ENCODE measurements at places on chromosomes 7 and 10.

- no peak for DNase-seq
Observed at GRCh38 chr7:25861601-25862260, 290.3 kb upstream of the NFE2L3 start.

DNA sequence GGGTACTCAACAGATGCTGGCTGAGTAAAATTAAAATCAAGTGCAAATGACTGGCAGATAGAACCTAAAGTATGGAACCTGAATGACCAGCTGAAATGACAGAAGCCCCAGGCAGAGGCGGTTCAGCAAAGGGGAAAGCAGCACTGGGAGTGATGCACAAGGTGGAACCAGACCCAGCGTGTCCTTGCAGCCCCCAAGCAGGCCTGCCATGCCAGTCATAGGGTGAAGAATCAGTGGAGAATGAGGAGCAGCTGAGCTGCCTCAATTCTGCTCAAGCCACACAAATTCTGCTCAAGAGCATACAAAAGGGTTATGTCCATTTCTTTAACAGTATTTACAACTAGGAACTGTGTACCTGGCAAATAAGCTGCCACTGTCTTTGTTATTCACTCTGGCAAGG is 8.7 kb downstream of the ACTR1A start:
- DNase-seq, result no peak

- peak; percentile 14 for DNase-seq
Observed at GRCh38 chr7:131183611-131184119, 144.0 kb upstream of the MKLN1 start.

DNA sequence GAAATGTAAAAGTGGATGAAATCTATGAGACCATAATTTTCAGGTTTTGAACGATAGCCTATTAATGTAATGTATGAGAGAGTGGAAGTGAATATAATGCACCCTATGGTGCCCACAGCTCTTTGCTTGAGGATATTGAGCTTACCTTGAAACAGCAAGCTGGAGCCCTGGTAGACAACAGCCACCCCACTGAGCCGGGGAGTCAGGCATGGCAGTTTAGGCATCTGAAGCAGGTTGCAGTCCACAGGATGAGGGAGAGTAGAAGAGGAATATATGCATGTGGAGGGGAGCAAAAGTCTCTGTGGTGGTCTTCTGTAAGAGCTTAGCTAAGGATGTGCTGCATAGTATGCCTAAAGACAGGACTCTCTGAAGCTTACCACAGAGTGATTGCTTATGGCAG is 817.3 kb downstream of the DNAJB9 start:
- DNase-seq, result no peak

DNA sequence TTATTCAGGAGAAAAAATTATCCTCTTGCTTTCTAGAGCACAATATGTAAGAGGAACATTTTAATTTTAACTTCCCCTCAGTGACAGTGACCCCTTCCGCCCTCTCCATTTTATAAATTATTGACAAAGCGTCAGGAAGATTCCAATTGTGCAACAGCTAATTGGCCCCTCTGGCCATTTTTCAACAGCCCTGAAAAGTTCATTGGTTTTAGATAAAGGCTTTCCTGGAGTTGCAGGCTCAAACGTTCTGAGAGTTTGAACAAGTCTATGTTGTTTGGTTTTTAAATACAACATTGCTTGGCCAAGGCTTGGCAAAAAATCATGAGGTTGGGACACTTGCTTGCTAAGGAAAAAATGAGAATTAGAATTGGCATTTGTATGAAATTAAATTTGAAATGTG is 422.2 kb upstream of the ANKRD30A start:
- no peak for DNase-seq

GRCh38 chr7:127678337-127678736 is 26.3 kb downstream of the SND1 start:
- DNase-seq, result no peak

DNA sequence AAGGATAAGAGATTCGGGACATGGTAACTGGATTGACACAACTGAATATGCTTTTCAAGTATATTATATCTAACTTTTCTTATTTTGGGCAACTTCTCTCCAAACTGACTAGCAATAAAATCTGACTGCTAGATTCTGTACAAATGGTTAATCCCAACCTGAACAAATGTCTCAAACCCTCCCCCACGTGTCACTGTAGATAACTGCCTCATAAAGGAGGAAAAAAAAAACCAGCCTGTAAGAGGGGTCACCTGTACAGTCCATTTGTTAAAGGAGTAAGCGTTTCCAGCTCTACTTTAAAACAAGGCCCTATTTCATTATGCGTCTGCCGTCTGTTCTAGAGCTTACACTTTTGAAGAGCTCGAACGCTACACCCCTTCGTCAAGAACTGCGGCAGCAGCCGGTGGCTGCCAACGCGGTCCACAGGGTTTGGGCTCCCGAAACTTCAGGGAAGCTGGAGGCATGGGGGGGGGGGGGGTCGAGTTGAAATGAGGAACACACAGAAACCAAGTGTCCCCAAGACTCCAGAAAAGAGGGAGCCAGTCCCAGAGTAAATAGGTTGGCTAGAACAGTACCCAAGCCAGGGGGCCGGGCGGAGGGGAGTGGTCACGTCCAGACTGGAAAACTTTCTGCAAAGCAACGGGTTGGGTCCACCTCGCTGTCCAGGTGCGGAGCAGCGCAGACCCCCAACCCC is 492 bp downstream of the COG5 start:
- no peak for DNase-seq

GRCh38 chr7:145986248-145986874 is 130.2 kb upstream of the CNTNAP2 start:
- DNase-seq, result no peak

DNA sequence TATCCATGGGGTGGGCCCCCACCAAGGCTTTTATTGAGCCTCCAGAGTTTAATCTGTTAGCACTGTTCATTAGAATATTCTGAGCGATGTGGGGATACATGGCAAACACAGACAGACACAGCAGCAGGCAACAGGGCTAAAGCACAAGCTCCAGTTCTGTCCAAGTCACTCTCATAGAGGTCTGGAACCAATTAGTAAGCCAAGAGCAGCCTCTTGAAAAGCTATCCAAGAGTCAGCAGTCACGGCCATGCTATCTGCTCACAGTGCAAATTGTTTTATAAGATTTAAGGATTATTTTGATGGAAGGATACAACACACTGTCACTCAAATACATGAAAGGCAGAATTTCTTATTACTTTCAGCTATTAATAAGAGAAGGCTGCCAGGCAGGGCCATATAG is 86.4 kb upstream of the DGKB start:
- DNase-seq, result no peak

- DNase-seq, result no peak
Observed at GRCh38 chr10:86217371-86218080, 149.1 kb downstream of the GRID1 start.

DNA sequence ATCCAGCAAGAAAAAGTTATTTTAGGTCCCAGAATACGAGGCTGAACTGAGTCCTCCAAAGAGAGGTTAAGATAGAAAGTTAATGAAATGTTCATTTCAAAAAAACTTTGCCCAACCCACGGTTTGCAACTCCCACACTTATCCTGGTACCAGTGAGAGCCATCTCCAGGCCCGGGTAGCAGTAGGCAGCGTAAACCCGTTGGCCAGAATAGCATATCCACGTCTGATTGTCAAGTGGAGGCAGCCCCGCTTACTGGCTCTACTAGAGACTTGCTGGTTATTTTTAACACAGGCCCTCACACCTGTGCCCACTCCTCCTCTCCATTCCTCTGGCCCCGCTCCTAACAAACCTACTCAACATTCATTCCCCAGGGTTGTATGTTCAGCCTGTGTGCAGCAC is 109.7 kb downstream of the HIP1 start:
- no peak for DNase-seq

- DNase-seq, result no peak
Observed at GRCh38 chr7:80665526-80665925, 27.1 kb downstream of the CD36 start.

- no peak for DNase-seq
Observed at GRCh38 chr10:131315344-131315743, 3.8 kb upstream of the TCERG1L start.

DNA sequence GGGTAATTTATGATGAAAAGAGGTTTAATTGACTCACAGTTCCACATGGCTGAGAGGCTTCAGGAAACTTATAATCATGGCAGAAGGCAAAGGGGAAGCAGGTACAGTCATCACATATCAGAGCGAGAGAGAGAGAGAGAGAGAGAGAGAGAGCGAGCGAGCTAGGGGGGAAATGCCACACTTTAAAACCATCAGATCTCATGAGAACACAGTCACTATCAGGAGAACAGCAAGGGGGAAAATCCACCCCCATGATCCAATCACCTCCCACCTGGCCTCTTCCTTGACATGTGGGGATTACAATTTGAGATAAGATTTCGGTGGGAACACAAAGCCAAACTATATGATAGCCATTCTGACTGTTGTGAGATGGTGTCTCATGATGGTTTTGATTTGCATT is 576.3 kb downstream of the GFRA1 start:
- DNase-seq, result no peak

DNA sequence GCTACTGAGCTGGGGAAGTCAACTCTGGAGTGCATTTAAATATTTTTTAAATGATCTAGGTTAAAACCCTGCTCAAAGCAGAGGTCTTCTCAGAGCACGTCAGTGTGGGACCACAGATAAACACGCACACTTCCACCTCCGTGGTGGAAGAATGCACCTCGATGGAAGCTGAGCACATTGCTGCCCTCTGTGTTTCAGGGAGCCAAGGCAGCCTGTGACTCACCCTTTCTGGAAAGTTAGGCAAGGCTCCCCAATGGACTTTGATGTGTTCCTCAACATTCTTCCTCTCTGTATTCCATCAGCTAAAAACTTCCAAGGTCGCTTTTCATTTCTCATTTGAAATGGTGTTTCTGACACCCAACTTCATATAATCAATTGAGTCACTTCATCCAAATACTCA is 170.8 kb upstream of the KMT2E start:
- no peak for DNase-seq

GRCh38 chr10:95319239-95319638 is 28.4 kb upstream of the PDLIM1 start:
- DNase-seq, result no peak

Measured in CD4-positive, alpha-beta T cell (primary cell).